Activated B cell treated with CpG ODN at 0.5 μM for 24 hours (primary cell): ENCODE measurements at places on chromosomes 5 and 9. TPM values are rescaled to one million over a fixed set of nuclear protein-coding genes. Genes with fewer than 3 reads are reported as not detected.

The OBP2B gene
- total RNA-seq = not detected in 2 replicates

The PCDHGA12 gene
- total RNA-seq = 1.3 and 1.6 TPM in 2 replicates

The FBP2 gene
- total RNA-seq = not detected in 2 replicates

The TNC gene
- total RNA-seq = not detected in 2 replicates

The FYB1 gene
- 0.55 and 0.56 TPM in 2 replicates for total RNA-seq

The LHX6 gene
- not detected in 2 replicates for total RNA-seq

The FAM169A gene
- total RNA-seq = 8.2 TPM in 2 replicates

The IL9 gene
- total RNA-seq = not detected in 2 replicates

- no peak for DNase-seq
Measured at GRCh38 chr9:94812343-94812742, 85.8 kb downstream of the AOPEP start.

- DNase-seq = no peak
Measured at GRCh38 chr5:149019679-149020078, 43.2 kb downstream of the SH3TC2 start.

- DNase-seq = no peak
Measured at GRCh38 chr9:129761293-129761900, 8.6 kb upstream of the PTGES start.

- no peak for DNase-seq
Measured at GRCh38 chr9:115164511-115164974, 46.6 kb upstream of the TNC start.

DNA sequence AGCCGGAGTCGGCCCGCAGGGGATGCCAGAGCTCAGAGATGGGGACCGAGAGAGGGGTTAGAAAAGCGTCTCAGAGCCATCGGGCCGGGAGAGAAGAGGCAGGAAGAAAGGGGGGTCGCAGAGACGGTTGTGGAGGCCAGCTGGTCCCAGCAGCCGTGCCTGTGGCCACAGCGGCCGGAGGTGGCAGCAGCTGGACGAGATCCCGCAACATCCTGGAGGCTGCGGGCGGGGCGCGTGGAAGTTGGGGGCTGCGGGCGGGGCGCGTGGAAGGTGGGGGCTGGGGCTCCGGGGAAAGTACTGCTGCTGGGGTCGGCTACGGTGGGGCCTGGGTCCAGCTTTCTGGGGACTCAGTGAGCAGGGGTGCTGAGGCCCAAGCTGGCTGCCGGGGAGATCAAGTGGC is 34.4 kb upstream of the EGFL7 start:
- DNase-seq = no peak

- peak; percentile 25 for DNase-seq
Measured at GRCh38 chr5:172274951-172275753, 8.4 kb downstream of the UBTD2 start.

DNA sequence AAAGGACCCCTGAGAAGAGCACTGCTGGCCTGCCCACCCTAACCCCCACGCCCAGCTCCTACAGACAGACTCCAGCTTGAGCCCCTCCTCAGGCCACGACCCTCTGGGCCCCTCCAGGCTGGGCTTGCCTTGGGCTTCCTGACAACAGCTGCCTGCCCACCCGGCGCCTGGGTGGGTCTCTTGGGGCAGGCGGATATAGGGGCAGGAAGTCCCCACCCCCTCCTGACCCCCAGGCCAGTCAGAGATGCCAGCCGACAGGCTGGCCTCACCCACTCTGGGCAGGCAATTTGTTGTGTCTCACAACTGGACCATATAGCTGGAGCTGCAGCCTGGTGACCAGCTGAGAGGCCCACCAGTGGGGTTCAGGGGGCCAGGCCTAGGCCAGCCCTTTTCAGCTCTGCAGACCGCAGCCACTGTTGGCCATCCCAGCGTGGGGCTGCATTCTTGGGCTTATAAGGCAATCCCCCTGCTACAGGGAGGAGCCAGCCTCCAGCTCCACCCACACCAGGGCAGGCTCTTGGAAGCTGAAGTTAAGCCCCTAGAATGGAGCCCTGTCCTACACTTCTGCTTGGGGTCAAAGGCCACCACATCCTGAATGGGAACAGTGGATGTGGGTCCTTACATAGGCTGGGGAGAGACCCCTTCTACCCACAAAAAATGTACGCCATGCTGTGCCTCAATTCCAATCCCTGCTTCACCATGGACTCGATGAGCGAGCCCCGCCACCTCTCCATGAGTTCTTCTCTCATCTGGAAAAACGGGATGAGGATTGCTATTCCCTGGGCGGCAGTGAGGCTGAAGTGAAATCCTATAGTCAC is 2.0 kb downstream of the PDLIM7 start:
- DNase-seq = no peak

DNA sequence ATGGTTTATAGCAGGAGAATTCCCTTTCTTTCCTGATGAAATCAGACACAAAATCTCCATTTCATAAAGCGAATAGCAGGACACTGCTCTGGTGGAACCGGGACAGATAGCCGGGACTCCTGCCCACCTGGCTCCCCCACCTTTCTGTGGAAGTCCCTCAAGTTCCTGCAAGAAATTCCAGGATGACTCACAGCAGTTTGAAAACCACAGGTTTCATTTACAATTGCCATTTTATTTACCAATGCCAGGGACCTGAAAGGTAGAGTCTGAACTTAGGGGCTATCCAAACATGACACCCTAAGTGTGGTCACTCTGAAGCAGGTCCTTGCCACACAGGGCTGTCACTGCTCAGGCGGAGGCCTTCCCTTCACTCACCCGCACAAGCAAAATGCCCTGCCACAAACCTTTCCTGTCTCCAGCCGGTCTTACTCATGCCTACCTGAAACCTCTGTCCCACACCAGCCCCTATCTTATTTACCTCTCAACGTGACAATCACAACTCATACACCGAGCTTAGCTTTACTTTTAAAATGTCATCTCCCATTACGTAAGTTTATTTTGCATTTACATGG is 63.3 kb upstream of the TAF1L start:
- no peak for DNase-seq

DNA sequence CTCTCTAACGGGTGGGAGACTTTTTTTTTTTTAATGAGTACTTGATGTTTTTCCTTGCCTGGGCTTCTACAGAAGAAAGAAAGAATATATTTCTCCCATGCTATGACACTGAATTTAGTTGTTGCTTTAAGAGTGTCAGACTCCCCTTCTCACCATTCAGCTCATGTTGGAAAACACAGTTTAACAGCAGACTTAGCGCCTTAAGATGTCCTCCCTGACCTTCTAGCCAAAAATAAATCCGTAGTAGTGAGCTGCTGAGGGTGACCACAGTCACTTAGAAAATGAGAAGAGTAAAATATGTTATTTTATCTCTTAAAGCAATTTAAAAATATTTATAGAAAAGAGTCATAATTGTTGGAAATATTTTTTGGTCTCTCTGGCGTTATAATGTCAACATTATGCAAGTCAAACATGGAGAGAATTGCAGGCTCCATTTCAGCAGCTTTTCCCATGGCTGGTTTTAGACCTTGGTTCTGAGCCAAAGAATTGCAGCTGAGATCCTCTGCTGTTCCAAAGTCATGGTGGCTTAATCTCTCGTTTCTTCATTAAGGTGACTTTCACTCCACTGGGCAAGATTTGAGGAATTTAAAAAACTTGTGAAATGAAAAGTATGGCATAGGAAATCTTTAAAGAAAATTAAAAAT is 143.5 kb downstream of the GHR start:
- DNase-seq = no peak

DNA sequence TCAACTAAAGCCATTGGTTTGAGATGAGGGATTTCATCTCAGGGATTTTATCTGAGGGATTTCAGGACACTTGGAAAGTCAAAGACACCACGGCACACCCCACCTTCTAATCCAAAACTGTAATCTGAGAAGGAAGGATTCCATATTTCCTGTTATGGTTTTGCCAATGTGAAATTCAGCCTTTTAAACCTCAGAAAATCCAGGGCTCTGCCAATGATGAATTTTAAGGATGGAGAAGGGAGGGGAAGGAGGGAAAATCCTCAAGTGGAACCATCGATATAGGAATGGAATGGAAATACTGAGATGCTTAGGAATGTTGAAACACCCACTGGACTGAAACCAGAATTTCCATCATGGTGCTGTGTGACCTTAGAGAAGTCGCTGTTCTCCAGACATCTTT is 5.3 kb downstream of the C1QTNF3 start:
- DNase-seq = no peak

DNA sequence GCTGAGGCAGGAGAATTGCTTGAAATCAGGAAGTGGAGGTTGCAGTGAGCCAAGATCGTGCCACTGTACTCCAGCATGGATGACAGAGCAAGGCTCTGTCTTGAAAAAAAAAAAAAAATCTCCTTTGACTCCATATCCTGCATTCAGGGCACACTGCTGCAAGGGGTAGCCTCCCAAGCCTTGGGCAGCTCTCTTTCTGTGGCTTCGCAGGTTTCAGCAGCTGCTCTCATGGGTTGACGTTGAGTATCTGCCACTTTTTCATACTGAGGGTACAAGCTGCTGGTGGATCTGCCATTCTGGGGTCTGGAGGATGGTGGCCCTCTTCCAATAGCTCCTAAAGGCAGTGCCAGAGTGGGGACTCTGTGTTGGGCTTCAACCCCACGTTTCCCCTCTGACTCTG is 2198.1 kb upstream of the WWC1 start:
- no peak for DNase-seq

- no peak for DNase-seq
Measured at GRCh38 chr5:3364941-3365340, 230.7 kb upstream of the IRX1 start.

DNA sequence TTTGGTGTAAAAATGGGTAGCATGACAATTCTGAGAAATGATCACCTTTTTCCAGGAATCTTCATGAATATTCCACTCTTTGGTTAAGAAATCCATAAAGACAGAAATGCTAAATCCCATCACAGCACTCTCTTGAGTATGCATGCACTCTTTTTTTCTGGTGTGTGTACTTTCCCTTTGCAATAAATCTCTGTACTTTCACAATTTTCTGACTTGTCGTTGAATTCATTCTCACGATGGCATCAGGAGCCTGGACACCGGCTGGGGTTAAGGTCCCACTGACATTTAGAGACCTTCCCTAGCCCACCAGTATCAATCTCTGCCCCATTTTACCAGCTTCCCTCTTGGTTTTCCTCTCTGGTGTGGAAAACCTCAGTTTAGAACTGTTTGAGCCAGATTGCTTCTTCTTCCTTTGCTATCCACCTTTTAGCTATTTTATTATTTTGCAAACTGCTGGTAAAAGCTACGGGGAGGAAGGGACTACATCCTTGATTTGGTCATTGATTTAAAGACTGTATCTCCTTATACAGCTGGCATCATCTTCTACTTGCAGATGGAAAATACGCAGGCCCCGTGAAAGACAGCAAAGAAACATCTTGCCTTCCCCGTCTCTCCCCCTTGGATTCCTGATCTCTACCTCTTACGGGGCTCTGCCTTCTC is 59.9 kb upstream of the ZFR start:
- no peak for DNase-seq

DNA sequence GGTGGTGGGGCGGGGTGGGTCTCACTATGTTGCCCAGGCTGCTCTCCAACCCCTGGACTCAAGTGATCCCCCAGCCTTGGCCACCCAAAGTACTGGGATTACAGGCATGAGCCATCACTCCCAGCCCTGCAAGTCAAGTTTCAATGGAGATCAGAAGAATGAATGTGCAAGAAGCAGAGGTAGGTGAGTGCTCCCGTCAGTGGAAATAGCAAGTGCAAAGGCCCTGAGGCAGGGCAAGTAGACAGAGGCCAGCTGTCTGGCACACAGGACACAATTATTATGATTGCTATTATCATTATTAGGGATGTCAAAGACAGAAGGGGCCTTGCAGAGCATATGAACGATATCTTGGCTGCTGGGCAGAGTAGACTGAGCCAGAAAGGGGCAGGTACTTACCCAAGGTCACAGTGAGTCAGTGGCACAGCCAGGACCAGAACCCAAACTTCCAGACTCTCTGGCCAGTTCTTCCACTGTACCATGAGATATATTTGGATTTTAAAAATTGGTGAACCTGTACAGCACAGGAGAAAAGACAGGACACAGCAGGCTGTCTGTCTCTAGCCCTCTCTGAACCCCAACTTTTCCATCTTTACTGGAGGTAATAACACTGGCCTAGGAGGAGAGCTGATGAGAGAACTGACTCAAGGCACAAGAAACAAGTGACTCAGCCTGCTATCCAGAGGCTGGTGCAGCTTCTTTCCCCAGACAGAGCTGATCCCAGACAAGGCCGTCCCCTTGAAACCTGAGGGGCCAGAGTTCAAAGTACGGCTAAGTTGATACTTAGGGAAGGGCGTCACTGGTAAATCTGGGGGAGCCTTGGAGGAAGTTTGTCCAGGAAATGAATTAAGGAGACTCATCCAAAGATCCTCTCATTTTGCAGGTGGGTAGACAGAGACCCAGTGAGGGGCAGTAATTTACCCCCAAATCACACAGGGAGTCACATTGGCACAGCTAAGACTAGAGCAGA is 1.4 kb downstream of the HDHD3 start:
- DNase-seq = no peak

- DNase-seq = no peak
Measured at GRCh38 chr5:52356311-52356918, 431.3 kb upstream of the ITGA1 start.

GRCh38 chr5:124053340-124053739 is 541.4 kb downstream of the CSNK1G3 start:
- DNase-seq = no peak

- no peak for DNase-seq
Measured at GRCh38 chr5:25641124-25641523, 996.3 kb upstream of the CDH10 start.

DNA sequence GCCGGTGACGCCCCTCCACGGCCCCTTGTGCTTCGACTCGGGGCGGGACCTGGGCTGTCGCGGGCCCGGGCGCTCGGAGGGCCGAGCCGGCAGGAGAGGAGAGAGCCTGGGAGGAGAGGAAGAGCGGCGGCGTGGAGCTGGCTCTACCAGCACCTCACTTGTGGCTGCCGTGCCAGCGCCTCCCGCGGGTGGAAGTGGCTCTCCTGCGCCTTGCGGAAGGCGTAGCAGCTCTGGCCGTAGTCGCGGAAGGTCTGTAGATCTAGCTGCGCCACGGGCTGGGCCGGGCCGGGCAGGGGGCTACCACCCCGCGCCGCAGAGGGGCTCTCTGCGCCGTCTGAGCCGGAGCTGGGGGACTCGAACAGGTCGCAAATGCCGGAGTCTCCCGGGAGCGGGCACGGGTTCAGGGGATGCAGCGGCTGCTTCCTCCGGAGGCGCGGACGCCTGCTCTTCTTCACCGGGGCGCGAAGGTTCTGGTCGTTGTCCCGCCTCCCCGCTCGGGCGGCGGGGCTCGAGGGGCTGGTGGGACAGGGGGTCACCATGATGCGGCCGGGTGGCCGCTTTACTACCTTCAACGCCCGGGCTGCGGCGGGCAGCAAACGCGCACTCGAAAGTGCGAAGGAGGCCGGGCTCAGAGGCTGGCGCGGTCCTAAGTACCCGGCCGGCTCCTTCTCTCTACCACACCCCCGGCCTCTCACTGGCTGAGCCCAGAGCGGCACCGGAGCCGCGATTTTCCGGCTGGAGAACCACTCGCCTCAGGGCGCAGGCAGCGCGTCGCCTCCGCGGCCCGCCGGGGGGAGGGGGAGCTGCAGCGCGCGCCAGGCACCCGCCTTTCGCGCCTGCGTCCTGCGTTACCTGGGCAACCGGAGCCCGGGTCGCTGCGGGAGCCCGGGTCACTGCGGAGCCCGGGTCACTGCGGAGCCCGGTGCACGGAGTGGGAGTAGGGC is at the start of gene CCNO:
TSS of gene CCNO (minus strand) at position 624 of the 944 bp plus-strand sequence. CDS start at position 539, 85 bp downstream.
- DNase-seq = peak; percentile 45
